B cell (primary cell): ENCODE measurements at places on chromosomes 11 and 22. TPM values are rescaled to one million over a fixed set of nuclear protein-coding genes. Genes with fewer than 3 reads are reported as not detected.

DNA sequence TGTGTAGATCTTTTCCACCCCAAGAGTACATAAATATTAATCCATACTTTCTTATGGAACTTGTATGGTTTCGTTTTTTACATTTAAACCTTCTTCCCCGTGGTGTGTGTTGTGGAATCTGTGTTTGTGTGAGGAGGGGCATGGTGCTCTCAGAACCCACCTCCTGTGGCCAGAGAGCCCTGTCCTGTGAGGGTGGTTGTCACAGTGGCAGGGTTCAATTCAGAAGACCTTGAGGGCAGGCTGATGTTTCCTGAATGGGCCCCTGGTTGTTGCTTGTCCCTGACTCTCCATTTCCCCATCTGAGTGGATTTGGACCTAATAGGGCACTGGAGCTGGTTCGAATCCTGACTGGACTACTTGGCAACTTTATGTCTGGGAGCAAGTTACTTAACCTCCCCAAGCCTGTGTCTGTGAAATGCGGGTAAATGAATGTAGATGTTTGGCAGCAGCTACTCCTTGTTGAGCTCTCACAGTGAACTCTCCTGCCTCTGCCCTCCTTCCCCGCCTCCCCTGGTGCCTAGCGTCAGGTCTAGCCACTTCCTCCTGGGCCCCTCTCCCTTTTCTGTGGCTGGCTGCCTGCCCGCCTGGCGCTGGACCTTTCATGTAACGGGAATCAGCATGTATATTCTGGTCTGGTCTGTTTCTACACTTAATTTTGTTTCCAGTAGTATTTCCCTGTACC, 7.3 kb downstream of the NEAT1 start:
- no peaks in the 10 kb centered on the region for H3K36me3 ChIP-seq
- H3K27ac ChIP-seq: peak overlapping the region; percentile 97
- DNase-seq: peak; percentile 58
- peak overlapping the region; percentile 50 for H3K4me3 ChIP-seq
- H3K27me3 ChIP-seq: no peaks in the 10 kb centered on the region

DNA sequence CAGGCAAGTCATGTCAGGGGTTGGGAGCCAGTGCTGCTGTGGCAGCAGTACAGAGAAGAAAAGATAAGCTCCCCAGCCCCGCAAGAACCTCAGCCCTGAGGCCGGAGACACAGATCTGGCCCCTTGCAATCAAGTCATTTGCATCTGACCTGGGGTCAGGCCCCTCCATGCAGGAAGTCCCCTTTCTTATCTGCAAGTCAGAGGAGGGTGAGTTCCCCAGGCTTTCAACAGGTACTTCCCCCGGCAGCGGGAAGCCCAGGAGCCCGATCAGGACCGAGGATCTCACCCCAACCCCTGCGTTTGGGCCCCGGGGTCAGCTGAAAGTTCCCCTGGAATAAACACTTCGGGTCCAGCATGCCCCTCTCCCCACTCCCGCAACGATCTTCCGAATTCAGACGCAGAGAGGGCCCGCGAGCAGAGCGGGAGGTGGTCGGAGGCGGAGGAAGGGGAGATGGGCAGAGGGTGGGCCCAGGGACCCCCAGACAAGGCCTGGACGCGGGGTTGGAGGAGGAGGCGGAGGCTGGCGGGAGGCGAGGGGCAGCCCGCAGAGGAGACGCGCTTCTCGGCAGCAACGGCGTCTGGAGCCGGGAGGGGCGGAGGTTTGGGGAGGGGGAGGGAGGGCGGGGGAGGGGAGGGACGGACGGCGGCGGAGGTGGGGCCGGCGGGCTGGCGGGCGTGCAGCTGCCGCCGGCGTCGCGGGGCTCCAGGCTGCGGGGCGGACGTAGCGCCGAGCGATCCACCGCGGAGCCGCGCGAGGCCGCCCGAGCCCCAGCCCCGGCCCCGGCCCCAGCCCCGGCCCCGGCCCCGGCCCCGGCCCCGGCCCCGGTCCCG, at the start of gene TSPAN18:
Gene TSPAN18 (plus strand): TSS at position 680 of the 831 bp plus-strand sequence. CDS start 179,455 bp downstream, outside the sequence.
- peak within 1 kb of the TSS; percentile 48 for H3K27ac ChIP-seq
- DNase-seq: peak; percentile 72
- peaks cover 18% of the 10 kb centered on the region for H3K4me1 ChIP-seq
- peaks cover 16% of the 10 kb centered on the region for H3K27me3 ChIP-seq
- H3K36me3 ChIP-seq: no peaks in the 10 kb centered on the region
- H3K4me3 ChIP-seq: peak within 1 kb of the TSS; percentile 84

- H3K4me3 ChIP-seq: no peak overlapping the region
- H3K4me1 ChIP-seq: no peaks in the 10 kb centered on the region
- H3K27ac ChIP-seq: no peak overlapping the region
- DNase-seq: no peak
- no peaks in the 10 kb centered on the region for H3K27me3 ChIP-seq
Observed at GRCh38 chr11:31421820-31422219, 52.2 kb downstream of the DNAJC24 start.

The HDAC10 gene
- 187 and 241 TPM in 2 replicates for polyA plus RNA-seq

GRCh38 chr11:45538939-45539338, 126.5 kb downstream of the CHST1 start:
- no peaks in the 10 kb centered on the region for H3K4me1 ChIP-seq
- no peak overlapping the region for H3K27ac ChIP-seq
- no peak overlapping the region for H3K4me3 ChIP-seq
- no peaks in the 10 kb centered on the region for H3K36me3 ChIP-seq

- H3K4me1 ChIP-seq: no peaks in the 10 kb centered on the region
- no peak overlapping the region for H3K4me3 ChIP-seq
- no peak overlapping the region for H3K27ac ChIP-seq
- DNase-seq: no peak
- no peaks in the 10 kb centered on the region for H3K36me3 ChIP-seq
Observed at GRCh38 chr22:48800886-48801607, 1026.6 kb downstream of the BRD1 start.

The FOLR3 gene
- 0.10 and 0.17 TPM in 2 replicates for polyA plus RNA-seq

The NPAS4 gene
- not detected in 2 replicates for polyA plus RNA-seq

The VSIG2 gene
- 0.36 TPM in 1 of 2 replicates, not detected in the other for polyA plus RNA-seq

DNA sequence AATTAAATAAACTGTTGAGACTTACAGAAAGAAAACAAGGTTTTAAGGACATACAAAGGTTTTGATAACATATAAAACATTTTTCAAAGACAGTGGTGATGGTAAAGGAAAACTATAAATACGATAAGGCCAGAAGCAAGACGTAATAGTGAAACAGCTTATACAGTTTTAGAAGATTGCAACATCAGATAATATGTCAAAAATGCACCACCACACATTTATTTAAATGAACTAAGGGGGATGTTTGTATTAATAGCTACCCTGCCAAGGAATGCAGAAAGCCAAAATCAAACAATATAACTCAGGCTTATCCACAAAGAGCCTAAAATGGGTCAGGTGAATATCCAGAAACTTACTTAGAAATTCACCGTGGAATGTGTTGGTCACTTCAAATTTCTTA, 981.6 kb upstream of the FAT3 start:
- no peak overlapping the region for H3K4me3 ChIP-seq
- no peak for DNase-seq
- no peaks in the 10 kb centered on the region for H3K4me1 ChIP-seq

DNA sequence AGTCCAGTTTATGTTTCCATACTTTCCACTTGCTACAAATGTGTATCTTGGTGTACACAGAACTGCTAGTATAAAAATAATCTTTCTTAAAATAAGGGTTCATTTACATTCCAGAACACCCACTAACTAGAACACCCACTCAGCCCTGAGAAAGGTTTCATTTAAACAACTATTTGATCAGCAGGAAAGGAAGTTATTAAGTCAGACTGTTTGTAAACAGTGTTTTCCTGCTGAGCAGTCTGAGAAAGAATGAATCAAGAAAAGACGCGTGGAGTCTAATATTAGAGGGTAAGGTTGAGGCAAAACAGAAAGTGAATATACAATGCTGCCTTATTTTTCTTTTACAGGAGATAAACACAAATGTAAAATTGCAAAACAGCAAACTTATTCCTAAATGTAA, 32.7 kb downstream of the NARS2 start:
- no peak overlapping the region for H3K4me3 ChIP-seq
- no peaks in the 10 kb centered on the region for H3K27me3 ChIP-seq
- peaks cover 1% of the 10 kb centered on the region for H3K36me3 ChIP-seq
- H3K4me1 ChIP-seq: peaks cover 13% of the 10 kb centered on the region

The MRGPRX3 gene
- polyA plus RNA-seq: not detected in 2 replicates
